ENCODE measurements at places on chromosomes 3 and 15.
A peak's percentile ranks its signal among the peaks of the same experiment; 100 is the strongest.

- no peak for DNase-seq
Measured at GRCh38 chr15:43268111-43269105, 1.7 kb upstream of the TGM5 start.

GRCh38 chr3:140292684-140293083 lies 357.7 kb downstream of the CLSTN2 start:
- no peak for DNase-seq

- DNase-seq: no peak
Measured at GRCh38 chr3:125128861-125129501, 73.2 kb upstream of the HEG1 start.

GRCh38 chr15:84911879-84912660 lies 27.6 kb downstream of the SLC28A1 start:
- DNase-seq: no peak

DNA sequence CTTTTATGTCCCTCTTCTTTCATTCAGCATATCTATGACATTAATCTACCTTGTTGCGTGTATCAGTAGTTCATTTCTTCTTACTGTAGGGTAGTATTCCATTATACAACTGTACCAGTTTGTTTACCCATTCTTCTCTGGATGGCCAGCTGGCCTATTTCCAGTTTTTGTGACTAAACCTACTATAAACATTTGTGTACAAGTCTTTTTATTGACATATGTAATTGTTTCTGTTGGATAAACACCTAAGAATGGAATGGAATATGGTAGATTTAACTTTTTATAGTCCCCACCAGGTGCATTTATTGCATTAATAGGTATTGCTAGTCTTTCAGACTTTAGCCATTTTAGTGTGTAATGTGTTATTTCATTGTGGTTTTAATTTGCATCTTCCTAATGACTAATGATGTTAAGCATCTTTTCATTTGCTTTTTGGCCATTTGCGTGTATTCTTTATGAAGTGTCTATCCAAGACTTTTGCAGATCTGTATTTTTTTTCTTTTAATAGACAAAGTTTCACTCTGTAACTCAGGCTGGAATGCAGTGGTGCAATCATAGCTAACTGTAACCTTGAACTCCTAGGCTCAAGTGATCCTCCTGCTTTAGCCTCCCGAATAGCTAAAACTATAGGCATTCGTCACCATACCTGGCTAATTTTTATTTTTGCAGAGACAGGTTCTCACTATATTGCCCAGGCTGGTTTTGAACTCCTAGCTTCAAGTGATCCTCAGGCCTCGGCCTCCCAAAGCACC lies 41.9 kb upstream of the XRN1 start:
- no peak for DNase-seq

- DNase-seq: no peak
Measured at GRCh38 chr3:156516284-156516683, 38.6 kb downstream of the SSR3 start.

GRCh38 chr3:177603148-177603603 lies 405.9 kb upstream of the TBL1XR1 start:
- no peak for DNase-seq

- DNase-seq: no peak
Measured at GRCh38 chr3:55446850-55447249, 40.3 kb downstream of the WNT5A start.

DNA sequence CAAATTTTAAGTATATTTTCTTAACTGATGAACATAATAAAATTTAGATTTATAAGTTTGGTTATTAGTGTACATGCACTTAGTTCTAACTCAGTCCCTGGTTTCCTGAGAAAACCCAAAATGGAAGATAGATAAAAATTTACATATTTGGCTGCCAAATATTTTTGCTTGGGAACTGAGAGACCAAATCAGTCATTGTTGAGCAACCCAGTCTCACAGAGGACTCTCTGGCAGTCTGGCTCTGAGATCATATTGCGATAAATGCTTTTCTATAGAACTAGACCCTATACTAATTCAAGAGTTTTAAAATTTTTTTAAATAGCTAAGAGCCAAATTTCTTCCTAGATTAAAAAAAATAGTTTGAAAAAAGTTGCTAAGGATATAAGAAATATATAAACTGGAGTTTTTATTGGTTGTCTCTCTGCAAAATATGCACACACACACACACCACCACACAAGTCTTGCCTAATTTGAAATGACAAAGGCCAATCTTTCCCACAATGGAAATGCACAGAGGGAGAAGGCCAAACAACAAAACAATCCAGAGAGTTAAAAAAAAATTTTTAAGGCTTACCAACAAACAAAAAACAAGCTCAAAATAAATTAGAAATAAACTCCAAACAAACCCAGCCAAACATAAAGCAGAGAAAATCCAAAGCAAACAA lies 259.5 kb downstream of the MECOM start:
- DNase-seq: no peak

- DNase-seq: no peak
Measured at GRCh38 chr3:46702246-46703012, 1.2 kb downstream of the TMIE start.

GRCh38 chr15:40091861-40092255 lies 16.8 kb downstream of the BMF start:
- DNase-seq: no peak

DNA sequence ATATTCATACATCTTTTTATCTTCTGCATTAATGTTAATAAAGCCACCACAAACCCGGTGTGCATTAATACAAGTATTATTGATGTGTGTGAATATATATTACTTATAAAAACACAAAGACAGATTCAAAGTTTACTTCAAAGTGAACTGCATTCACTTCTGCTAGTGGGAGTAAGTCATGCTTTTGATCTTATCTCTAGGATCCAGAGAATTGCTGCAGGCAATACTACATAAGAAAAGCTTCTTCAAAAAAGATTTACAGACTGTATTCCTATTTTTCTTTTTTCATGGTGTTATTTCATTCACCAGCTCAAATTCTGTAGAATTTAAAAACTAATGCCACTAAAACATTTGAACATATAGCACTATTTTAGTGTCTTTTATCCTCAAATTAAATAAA lies 87.5 kb upstream of the CBLB start:
- no peak for DNase-seq

DNA sequence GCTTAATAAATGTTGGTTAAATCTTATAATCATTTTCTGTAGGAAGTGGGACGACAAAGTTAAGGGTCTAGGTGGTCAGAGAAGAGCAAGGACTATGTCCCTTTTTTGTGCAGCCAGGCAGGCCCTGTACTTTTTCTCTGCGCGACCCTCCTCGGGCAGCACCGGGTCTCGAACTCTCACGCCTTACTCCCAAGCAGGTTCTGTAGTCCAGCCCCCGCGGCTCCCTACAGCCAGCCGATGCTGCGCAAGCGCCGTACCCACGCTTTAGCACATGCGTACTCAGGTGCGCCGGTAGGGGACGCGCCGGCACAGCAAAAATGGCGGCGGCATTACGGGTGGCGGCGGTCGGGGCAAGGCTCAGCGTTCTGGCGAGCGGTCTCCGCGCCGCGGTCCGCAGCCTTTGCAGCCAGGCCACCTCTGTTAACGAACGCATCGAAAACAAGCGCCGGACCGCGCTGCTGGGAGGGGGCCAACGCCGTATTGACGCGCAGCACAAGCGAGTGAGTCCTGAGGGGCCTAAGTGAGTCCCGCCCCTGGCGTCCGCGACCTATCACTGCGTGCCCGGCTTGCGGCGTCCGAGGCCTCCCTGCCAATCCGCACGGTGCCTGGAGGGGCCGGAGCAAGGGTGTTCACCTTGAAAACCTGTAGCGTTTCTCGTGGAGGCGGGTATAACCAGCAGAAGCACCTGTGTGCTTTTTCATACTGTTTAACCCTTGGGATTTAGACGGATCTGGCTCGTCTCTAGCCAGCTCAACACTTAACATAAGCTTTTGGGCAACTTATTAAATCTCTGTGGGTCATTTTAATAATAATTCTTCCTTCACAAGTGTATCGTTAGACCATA lies at the start of gene PCCB:
PCCB (plus strand) TSS at position 282 of the 844 bp plus-strand sequence; CDS start at position 318, 36 bp downstream.
- DNase-seq: peak; percentile 89

- no peak for DNase-seq
Measured at GRCh38 chr3:48564022-48564421, 441 bp upstream of the UCN2 start.

- no peak for DNase-seq
Measured at GRCh38 chr15:89749951-89750559, 994 bp downstream of the MESP1 start.

- no peak for DNase-seq
Measured at GRCh38 chr3:65615329-65615728, 423.4 kb downstream of the MAGI1 start.

DNA sequence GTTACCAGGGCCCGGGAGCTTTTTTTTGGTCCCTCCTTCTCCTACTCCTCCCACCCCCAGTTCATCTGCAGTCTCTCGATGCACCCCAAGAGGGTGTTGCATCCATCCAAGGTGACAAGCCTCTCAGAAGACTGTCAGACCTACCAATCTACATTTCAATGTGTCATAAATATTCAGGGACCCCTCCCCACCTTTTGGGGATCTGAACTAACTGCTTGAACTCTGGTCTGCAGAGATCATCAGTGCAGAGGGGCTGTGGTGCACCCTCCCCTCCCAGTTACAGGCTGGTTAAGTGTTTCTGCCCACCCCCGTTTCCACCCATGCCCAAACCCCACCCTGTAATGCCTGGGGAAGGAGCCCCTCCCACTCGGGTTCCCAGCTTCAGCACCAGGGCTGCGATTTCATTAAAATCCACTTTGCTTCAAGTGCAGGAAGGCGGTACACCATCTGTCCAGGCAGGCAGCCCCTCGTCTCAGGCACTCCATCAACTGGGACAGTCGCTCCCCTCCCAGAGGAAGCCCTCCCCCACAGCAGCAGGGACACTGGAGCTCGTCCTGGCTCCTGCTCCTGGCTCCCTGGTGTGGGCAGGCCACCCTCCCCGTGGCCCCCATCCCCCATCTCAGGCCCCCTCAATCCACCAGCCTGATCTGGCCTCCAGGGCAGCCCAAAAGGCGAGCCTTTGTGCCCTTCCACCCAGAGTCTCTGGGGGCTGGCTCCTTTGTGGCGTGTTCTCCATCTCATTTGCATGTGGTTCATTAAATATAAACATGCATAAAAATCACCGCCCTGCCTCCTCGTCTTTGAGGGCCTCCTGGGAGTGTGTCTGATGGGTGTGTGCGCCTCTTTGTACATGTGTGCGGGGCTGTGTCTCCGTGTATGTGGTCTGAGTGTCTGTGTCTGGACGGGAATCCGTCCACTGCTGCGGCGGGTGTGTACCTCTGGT lies 32.3 kb downstream of the RNU5B-1 start:
- no peak for DNase-seq

GRCh38 chr3:122343654-122344053 lies 18.6 kb downstream of the CSTA start:
- no peak for DNase-seq

DNA sequence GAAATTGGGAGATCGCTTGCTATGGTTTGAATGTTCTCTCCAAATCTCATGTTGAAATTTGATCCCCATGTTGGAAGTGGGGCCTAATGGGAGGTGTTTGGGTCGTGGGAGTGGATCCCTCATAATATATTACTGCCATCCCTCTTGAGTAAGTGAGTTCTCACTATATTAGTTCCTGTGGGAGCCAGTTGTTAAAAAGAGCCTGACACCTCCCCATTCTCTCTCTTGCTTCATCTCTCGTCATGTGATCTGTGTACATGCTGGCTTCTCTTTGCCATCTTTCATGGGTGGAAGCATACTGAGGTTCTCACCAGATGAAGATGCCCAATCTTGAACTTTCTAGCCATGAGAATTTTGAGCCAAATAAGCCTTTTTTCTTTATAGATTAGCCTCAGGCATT lies 43.0 kb upstream of the IL20RB start:
- no peak for DNase-seq

- DNase-seq: no peak
Measured at GRCh38 chr3:171827836-171828458, 15.2 kb upstream of the TMEM212 start.

GRCh38 chr15:66287461-66288057 lies 5.8 kb upstream of the DIS3L start:
- DNase-seq: no peak

Data from neural crest cell (in vitro differentiated cells).